ENCODE measurements at places on chromosomes 1 and 21.

DNA sequence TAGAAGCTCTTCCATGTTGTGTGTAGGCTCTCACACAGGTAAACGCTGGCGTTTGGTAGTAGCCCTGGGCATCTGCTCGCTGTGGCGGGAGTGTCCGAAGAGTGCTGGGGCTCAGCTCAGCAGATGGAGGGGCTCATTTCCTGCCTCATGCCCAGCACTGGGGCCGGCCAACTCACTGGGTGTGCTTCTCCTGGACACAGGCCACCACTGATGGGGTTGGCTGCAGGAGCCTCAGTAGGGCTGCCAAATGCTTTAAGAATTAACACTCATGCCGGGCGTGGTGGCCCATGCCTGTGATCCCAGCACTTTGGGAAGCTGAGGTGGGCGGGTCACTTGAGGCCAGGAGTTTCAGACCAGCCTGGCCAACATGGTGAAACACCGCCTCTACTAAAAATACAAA, 20.9 kb downstream of the UQCRHL start:
- no peak for DNase-seq

- no peak for DNase-seq
These were observed 136.9 kb downstream of the NPHP4 start for GRCh38 chr1:5855196-5855897.

DNA sequence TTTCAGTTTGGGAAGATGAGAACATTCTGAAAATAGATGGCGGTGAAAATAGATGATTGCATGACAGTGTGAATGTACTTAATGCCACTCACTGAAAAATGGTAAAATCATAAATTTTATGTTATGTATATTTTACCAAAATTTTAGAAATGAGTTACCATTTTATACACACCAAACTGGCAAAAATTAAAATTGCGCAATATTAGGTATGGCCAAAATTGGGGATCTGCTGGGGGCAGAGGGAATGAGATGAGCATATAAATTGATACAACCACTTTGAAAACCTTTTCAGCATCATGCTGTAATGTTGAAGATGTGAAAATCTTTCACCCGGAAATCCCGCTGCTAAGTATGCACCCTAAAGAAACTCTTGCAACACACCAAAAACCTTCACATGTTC, 10.8 kb upstream of the TMPRSS2 start:
- no peak for DNase-seq

- no peak for DNase-seq
These were observed 411.1 kb downstream of the PCP4 start for GRCh38 chr21:40278345-40278744.

- no peak for DNase-seq
These were observed 15.4 kb upstream of the UTS2 start for GRCh38 chr1:7868070-7868780.

- DNase-seq: no peak
These were observed 431 bp downstream of the MTARC1 start for GRCh38 chr1:220787069-220787619.

DNA sequence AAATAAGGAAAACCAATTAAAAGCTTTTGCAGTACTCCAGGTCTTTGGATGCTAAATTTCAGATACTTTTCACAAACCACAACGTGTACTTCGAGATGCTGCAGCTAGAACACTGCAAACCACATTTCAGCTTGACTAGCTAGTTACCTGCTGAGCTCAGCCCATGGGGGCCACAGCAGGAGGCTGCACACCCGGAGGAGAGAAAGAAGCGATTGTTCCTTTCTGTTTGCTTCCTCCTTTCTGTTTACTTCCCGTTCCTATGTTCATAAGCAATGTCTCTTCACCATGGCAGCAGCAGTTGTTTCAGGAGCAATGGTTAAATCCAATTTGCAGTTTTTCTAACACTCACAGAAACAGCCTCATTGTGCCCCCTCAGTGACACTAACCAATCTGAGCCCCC, 225.6 kb upstream of the FGGY start:
- no peak for DNase-seq

DNA sequence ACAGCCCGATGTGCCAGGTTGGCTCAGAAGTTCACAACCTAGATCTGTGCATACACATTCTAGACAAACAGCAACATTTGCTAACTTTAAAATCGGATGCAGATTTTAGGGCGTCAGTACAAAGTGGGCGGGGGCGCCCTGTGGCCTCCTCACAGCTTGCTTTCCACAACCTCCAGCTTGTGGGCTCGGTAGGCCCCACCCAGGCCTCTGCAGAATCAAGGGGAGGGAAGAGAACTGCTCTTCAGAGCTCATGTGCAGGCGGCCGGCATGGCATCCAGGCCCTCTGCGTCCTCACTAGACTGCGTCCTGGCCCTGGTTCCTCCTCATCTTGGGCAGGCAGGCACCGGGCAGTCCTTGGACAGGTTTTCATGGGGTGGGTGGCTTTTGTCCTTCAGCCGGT, 59.3 kb downstream of the AJAP1 start:
- no peak for DNase-seq

GRCh38 chr1:37177230-37177864, 143.0 kb upstream of the GRIK3 start:
- no peak for DNase-seq

DNA sequence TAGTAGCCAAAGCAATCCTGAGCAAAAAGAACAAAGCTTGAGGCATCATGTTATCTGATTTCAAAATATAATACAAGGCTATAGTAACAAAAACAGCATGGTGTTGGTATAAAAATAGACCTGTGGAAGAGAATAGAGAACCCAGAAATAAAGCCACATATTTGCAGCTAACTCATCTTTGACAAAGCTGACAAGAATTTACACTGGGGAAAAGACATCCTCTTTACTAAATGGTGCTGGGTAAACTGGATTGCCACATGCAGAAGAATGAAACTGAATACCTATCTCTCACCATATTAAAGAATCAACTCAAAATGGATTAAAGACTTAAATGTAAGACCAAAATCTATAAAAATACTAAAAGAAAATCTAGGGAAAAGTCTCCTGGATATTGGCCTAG, 59.5 kb upstream of the CD55 start:
- no peak for DNase-seq

- DNase-seq: no peak
These were observed 23.2 kb upstream of the SLC2A1 start for GRCh38 chr1:42981871-42982270.

GRCh38 chr21:37886120-37886519, 30.1 kb downstream of the KCNJ6 start:
- no peak for DNase-seq

- no peak for DNase-seq
These were observed 219.8 kb downstream of the DAB1 start for GRCh38 chr1:57204091-57204490.

DNA sequence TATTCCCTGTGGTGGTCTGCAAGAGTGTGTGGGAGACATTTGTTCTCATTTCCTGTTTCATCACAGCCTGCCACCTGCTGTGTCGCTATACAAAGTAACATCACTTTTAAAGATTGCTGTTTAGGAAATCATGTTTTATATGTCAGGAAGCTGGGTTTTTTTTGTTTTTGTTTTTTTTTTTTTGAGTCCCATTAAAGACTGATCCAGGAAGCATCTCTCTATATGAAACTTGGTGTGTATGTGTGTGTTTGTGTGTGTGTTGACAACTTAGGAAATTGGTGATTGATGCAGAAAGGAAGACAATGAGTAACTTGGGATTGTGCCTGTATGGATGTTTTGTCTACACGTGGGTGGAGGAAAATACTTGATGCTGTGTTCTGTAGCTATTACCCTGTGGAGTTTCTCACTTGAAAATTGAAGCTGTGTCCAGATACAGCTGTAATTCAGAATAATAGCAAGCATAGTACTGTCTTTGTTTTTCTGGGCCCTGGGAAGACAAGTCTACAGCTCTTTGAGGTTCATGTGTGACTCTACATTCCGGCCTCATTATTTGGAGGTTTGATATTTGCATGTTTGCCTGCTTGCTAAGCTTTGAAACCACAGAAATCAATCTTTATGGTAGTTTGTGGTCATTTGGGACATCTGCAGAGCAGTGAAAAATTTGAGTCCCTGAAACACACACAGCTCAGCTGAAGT, 47.9 kb downstream of the LAMC1 start:
- no peak for DNase-seq

GRCh38 chr1:243447347-243447746, 191.5 kb downstream of the SDCCAG8 start:
- no peak for DNase-seq

GRCh38 chr1:9315411-9316079, 22.9 kb downstream of the SPSB1 start:
- no peak for DNase-seq

DNA sequence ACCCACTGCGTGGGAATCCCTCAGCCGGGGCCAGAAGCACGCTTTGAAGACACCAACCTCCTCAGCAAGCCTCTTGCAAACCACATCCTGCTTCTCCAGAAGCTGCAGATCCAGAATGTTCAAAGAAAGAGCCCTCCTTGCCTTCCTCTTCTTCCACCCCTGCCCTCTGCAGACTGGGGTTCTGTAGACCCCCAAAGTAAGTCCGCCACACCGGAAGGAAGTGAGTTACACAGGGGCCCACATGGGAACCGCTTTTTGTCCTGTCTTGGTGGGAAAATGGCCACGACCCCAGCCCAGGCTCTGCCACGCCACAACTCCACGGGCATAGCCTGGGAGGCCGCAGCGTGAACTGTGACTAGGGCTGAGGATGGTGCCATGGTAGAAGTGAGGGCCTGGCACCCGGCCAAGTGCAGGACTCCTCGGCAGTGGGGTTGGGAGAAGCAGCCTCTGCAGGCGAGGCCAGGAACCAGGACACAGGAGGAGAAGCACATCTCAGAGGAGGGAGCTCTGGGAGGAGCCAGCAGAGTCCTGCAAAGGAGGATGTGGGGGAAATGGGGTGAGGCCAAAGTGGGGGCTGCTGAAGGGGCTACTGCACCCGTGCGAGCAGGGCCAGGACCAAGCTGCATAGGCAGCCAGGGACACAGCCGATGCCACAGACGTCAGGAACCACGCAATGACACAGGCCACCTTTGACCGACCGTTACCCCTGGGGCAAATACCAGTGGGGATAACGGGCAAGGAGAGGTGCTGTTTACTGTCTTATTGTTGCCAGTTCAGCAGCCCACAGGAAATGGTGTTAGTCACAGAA, 30.9 kb downstream of the PDE9A start:
- no peak for DNase-seq

- DNase-seq: no peak
These were observed 57.2 kb downstream of the SLC9C2 start for GRCh38 chr1:173545688-173546087.

DNA sequence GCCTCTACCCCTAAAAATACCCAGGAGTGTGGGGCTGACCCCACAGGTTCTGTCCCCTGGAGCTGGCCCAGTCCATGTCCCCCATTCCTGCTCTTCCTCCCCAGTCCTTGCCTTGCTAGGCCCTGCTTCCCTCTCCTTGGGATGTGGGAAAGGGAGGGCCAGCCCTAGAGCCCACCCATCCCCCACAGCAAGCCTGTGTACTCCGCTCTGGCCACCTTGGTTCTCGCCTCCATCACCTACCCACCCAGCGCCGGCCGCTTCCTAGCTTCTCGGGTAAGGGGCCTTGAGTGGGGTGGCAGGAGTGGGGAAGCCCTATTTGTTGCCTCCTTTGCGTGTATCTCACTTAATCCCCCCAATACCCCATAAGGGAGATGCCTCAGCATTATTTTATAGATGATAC, 6.7 kb downstream of the CLCNKB start:
- DNase-seq: no peak
